ENCODE measurements at places on chromosomes 2 and 18.
A peak's percentile ranks its signal among the peaks of the same experiment; 100 is the strongest.

DNA sequence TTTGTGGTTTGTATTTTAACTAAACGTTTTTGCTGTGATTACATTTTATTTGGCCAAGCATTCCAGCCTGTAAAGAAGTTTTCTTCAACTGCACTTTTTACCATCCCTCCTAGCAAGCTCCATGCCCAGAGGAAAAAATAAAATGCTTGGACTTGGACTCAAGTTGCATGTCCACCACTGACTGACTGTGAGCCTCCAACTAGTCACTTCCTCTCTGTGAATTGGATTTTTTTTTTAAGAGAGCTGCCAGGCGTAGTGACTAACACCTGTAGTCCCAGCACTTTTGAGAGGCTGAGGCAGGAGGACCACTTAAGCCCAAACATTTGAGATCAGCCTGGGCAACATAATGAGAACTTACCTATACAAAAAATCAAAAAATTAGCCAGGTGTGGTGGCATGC lies 1185.2 kb upstream of the PIK3C3 start:
- DNase-seq = no peak

- DNase-seq = no peak
Measured at GRCh38 chr2:216497382-216498069, 1.1 kb upstream of the RPL37A start.

DNA sequence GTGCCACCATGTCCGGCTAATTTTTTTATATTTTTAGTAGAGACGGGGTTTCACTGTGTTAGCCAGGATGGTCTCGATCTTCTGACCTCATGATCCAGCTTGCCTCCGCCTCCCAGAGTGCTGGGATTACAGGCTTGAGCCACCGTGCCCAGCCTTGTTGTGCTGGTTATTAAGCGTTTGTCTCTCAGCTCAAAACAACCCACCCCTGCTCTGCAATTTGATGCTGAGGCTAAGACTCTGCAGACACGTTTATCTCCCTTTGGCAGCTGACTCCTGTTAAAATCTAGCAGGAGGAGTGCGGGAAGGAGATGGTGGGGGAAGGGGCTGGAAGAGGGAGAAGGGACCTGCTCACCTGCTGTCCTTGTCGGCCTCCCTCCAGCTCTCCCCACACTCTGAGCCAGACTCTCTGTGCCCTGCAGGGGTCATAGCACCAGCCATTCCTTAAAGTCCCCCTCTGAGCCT lies 29.9 kb upstream of the IMPA2 start:
- DNase-seq = no peak

DNA sequence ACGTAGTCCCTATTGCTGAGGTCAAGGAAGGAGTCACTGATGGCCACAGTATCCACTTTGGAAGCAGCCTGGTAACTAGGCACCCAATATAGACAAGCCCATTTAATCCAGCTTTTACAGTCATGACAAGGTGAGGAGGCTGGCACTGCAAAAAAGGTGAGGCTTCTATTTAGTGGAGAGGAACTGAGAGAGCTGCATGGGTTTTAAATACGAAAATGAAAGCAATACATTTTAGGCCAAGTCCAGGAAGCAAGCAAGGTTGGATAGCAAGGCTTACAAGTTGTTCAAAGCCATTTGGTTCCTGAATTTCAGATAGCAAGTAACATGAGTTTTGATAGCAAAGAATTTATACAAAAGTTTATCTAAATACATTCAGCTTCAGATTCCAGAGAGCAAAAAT lies 80.4 kb downstream of the SGPP2 start:
- DNase-seq = no peak

- no peak for DNase-seq
Measured at GRCh38 chr2:78910376-78910775, 115.1 kb upstream of the REG3G start.

DNA sequence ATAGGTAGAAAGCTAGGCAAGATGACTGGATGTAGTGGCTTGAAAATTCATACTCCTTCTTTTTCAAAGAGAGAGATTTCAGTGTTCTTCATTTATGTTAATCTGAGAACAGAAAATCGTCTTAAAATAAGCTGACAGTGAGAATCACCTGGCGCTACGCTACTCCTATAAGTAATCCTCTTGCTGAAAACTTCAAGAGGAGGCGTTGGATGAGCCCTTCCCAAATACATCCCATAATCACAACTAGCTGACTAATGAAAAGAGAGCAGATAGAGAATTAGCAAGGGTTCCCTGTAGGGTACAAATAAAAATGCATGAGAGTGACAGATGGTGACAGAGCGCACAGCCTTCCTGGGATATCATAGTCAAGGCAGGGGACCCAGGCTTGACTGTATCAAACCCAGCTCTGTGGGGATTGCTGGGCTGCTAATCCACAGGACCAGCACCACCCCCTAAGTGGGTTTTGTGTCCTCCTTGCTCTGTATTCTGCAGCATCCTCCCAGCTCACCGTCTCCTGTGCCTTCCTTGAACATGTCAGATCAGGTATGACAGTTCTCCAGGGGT lies 280.2 kb downstream of the SP3 start:
- DNase-seq = no peak

GRCh38 chr2:105176429-105176828 lies 65.1 kb upstream of the GPR45 start:
- DNase-seq = no peak

- peak; percentile 52 for DNase-seq
Measured at GRCh38 chr2:62724886-62725711, 19.6 kb downstream of the EHBP1 start.

DNA sequence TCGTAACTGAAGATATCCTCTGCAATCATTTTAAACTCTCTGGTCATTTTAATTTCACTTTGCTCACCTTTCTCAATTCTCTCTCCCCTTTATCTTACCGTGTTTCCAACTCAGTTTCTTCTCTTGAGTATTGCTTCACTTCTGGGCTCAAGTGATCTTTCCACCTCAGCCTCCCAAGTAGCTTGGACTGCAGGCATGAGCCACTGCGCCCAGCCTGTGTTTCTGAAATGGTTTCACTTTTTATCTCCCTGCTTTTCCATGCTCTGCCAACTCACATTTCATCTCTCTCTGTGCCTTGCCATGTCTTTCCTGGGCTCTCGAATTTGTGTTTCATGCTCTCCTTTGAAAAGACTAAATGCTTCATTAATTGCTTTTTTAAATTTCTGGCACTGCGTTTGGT lies 30.5 kb upstream of the TMEM131 start:
- no peak for DNase-seq

DNA sequence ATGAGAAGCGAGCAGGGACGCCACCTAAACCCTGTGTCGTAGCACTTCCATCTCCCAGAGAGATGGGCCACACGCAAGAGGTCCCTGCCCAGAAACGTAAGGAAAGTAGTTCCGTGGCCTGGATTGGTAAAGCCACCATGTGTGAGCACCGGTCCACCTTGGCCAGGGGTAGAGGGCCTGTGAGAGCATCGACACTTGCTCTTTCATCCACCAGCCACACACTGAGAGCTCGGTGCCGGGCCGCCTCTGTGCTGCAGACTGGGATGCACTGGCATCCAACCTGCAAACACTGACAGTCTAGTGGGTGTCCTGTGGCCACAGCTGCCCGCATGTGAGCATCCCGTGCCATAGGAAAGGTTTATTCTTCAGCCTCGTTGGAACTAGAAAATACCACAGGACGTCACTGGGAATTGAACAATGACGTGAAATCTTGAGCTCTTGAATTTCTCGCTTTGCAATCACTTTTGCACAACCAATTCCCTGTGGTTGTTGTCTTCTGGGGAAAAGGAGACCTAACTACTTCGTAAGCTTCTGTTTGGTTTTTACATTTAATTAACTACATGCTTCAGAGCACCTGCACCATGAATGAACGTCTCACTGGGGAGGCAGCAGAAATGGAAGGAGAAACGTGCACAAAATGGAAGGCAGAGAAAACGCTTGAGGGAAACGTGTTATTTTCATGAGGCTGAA lies 212.0 kb upstream of the RAB6C start:
- no peak for DNase-seq

- DNase-seq = no peak
Measured at GRCh38 chr2:226334981-226335720, 464.5 kb downstream of the IRS1 start.

DNA sequence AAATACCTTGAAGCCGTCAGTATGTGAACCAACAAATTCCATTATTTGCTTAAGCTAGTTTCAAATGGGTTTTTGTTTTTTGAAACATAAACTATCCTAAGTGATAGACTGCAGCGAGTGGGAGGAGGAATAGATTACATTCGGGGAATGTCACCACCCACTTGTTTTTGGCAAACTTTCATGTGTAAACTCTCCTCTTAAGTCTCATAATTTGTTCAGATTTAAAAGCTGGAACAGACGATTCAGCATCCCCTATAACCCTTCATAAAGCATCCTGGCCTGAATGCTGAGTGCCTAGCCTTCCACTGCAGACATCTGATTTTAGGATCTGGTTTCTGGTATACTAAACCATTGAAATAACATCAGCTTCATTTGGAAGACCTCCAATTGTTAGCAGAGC lies 51.0 kb downstream of the CPO start:
- DNase-seq = no peak

DNA sequence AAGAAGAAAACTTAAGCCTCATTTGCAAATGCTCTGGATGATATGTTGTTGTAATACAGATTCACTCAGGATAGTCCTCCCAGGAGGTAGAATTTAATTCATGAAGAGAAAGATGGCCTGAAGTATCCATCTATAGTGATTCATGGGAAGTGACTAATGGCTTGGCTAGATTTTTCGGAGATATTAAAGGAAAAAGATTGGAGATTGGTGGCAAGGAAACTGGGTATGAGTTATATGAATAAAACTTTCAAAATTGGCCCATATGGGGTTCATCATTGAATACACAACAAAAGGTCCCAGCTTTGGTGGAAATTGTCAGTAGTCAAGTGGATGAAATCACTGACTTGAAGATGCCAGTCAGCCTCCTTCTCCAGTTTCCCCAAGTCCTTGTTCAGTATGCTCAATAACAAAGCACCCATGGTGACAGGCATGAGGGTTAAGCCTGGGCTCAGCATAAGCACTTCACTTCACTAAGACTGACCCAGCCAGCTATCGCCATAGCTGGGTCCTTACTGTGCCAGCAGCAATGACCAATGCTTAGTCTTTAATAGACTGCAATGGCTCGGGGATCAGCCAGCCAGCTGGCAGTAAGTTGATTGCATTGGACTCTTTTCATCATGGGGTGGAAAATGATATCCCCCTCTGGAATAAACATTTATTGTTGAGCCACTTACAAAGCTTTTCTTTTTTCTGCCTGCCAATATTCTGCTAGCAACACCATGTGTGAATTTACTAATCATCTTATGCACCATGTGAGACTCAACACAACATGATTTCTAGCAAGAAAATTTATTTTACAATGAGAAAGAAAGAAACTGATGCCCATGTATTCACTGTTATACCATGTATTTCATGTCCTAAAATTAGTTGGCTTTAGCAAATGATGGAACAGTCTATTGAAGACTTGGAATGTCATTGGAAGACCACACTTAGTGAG lies 176.6 kb upstream of the TACR1 start:
- DNase-seq = peak; percentile 33

- DNase-seq = peak; percentile 7
Measured at GRCh38 chr18:60413944-60414547, 41.5 kb upstream of the MC4R start.

- DNase-seq = no peak
Measured at GRCh38 chr2:63818271-63818670, 23.4 kb upstream of the UGP2 start.

DNA sequence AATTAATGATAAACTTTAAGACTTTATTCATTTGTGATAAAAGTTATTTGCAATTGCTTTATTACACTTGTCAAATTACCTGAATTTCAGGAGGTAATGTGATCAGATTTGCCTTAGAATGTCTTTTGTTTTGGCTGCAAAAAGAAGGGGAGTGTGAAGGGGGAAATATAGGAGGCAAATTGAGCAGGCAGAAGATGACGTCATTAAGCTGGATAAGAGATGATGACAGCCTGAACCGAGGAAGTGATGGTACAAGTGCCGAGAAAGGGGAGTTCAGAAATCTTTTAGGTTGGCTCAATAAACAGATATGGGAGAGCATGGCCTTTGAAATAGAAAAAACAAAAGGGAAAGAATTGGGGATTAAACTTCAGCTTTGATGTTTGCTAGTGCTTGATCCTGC lies 73.0 kb upstream of the TTN start:
- no peak for DNase-seq

DNA sequence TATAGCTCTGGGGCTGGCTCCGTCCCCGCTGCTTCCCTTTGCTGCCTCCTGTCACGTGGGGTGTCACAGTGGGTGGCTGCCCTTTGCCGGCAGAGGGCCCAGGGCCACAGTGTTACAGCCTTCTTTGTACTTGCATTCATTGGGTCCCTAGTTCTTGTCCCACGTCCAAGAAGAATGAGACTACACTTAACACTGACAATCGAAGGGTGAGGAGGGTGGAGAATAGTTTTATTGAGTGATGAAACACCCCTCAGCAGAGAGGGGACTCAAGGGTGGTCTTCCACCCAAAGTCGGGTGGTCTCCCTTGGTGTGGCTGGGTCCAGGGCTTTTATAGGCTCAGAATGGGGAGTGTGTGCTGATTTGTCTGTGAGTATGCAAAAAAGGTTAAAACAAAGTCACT lies 1.9 kb downstream of the ATG4B start:
- DNase-seq = peak; percentile 3

DNA sequence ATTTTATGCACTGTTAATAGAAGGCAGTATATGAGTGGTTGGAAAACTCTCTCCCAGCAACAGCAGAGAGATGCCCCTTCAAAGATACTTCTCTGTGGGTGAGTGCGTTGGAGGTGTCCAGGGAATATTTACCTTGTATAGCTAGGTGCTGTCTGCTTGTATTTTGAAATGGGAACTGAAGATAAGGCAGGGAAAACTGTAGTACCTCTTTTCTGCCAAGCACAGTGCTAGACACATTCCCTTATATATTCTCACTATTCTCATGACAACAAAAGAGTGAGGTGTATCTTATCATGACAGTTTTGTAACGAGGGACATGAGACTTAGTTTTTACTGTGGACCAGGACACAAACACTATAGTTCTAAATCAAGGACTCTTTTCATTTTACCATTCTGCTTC lies 2.1 kb downstream of the TTC39C start:
- peak; percentile 58 for DNase-seq

DNA sequence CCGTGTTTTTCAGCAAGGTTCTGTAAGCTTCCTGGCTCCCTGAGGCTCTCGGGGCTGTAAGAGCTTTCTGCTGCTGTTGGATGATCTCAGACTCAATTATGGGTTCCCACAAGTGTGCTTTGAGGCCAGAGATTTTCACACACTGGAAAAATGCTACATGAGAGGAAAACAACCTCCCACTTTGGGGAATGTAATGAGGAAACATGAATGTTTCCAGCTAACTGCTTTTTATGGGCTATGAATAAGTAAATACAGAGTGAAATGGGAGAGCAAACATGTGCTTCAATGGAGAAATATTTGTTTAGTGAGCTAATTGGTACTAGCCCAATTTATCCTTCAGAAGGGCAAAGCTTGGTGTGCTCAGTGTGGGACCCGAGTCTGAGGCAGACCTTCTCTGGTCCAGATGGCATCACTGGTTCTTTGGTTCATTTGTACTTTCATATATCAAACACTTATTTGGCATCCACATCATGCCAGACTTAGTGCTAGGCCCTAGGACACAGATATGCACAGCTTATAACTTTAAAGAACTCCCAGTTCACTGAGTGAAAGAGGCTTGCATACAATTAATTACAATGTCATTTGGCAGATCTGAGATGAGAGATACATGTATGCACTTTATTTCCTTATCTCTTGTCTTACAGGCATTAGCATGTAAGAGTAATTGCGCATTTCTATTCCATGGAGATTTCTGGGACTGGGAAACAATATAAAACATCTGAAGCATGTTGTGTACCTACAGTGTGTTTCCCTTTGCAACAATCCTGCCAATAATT lies 248.8 kb downstream of the RDH14 start:
- DNase-seq = peak; percentile 91

Measured in NCI-H345 (cell line).